Activated T-cell treated with anti-CD3 and anti-CD28 coated beads, Interleukin-2, amount 50 U/mL, for 72 hours (primary cell): ENCODE measurements at places on chromosomes 11 and 22.

DNA sequence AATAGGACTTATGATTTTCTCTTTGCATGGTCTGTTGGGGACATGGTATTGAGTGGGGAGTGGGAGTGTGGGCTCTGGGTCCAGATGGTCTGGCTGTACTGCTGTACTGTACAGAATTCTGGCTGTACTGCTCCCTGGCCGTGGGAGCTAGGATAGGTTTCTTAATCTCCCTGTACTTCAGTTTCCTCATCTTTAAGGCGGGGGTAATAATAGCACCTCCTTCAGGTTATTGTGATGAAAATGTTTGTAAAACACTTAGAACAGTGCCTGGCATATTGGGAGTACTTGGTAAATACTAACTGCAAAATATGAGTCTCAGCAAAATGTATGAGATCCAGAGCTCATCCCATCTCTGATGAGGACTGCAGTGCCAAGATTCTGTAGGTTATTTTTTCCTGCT, 198.6 kb downstream of the KIF18A start:
- no peaks in the 10 kb centered on the region for H3K4me1 ChIP-seq
- DNase-seq = no peak
- H3K27ac ChIP-seq = no peak overlapping the region
- H3K4me3 ChIP-seq = no peak overlapping the region

DNA sequence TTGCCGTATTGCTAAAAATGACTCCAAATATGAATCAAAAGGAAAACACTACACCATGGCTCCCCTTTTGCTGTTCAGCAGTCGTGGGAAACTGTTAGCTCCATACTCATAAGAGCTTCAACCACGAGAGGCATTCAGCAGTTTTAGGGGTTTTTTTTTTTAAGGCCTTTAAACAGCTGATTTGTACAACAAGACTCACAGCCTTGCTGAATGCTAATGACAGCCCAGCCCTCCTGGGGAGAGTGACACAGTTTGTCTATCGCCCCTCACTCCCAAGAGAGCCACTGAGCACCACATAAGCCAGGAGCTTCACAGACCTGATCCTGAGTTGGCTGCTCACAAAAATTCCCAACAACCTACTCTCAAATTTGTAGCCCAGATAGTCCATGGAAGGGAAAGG, 32.4 kb downstream of the GALNT18 start:
- H3K4me3 ChIP-seq = no peak overlapping the region
- no peaks in the 10 kb centered on the region for H3K36me3 ChIP-seq
- H3K4me1 ChIP-seq = no peaks in the 10 kb centered on the region
- no peak for DNase-seq

GRCh38 chr11:134055029-134055428, 13.8 kb upstream of the JAM3 start:
- no peak overlapping the region for H3K4me3 ChIP-seq
- no peaks in the 10 kb centered on the region for H3K36me3 ChIP-seq
- H3K27me3 ChIP-seq = peaks cover 35% of the 10 kb centered on the region
- peaks cover 26% of the 10 kb centered on the region for H3K4me1 ChIP-seq
- no peak overlapping the region for H3K27ac ChIP-seq

GRCh38 chr11:126148317-126148716, 63.1 kb downstream of the RPUSD4 start:
- H3K27me3 ChIP-seq = peaks cover 6% of the 10 kb centered on the region
- no peaks in the 10 kb centered on the region for H3K4me1 ChIP-seq
- H3K27ac ChIP-seq = no peak overlapping the region
- peaks cover 4% of the 10 kb centered on the region for H3K36me3 ChIP-seq
- no peak overlapping the region for H3K4me3 ChIP-seq

- H3K27ac ChIP-seq = no peak overlapping the region
- DNase-seq = no peak
Measured at GRCh38 chr11:100353083-100353482, 334.0 kb upstream of the ARHGAP42 start.

DNA sequence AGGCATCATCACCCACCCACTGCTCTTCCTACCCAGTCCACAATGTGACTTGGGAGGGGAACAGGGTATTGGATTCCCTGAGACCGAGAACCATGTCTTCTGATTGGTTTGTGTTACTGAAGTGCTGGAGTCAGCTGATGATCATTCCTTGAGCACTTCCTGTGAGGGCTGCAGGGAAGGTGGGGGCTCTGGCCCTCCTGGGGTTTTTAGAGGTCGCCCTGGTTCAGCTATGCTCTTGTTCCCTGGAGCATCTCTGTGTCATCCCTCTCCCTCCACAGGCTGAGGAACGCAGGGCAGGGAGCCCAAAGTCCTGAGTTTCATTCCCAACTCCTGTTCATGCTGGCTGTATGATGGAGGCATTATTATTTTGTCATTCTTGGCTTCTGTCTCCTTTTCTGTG, 6.7 kb downstream of the ZC3H7B start:
- H3K4me1 ChIP-seq = peaks cover 58% of the 10 kb centered on the region
- no peak overlapping the region for H3K4me3 ChIP-seq
- no peaks in the 10 kb centered on the region for H3K27me3 ChIP-seq
- peak overlapping the region; percentile 74 for H3K27ac ChIP-seq
- H3K36me3 ChIP-seq = no peaks in the 10 kb centered on the region

DNA sequence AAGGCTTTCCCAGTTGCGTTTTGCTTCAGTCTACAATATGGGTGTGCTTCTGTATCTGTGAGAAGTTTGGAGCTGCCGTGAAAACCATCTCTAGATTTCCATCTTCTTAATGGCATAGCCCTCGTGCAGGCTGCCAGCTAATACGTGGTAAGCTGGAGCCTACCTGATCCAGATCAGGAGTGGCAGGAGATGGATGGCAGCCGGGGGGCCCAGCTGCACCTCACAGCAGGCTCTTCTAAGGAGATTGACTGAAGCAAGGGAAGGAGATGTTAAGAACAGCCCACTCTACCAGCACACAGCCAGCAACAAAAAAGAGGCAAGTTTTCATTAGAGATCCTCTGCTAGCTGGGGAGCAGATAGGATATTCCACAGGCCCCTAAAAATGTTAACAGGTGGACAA, 115.5 kb downstream of the MSANTD4 start:
- no peak overlapping the region for H3K27ac ChIP-seq
- H3K4me3 ChIP-seq = no peak overlapping the region
- no peak for DNase-seq
- H3K27me3 ChIP-seq = no peaks in the 10 kb centered on the region
- no peaks in the 10 kb centered on the region for H3K36me3 ChIP-seq

GRCh38 chr22:23858484-23858815, 775 bp downstream of the SLC2A11 start:
- no peaks in the 10 kb centered on the region for H3K36me3 ChIP-seq
- no peaks in the 10 kb centered on the region for H3K27me3 ChIP-seq
- H3K27ac ChIP-seq = peak overlapping the region; percentile 88

GRCh38 chr22:44071781-44072326, 47.8 kb downstream of the PARVB start:
- H3K4me3 ChIP-seq = no peak overlapping the region
- DNase-seq = no peak
- no peaks in the 10 kb centered on the region for H3K36me3 ChIP-seq
- H3K27me3 ChIP-seq = peaks cover 8% of the 10 kb centered on the region
- no peak overlapping the region for H3K27ac ChIP-seq

- no peaks in the 10 kb centered on the region for H3K36me3 ChIP-seq
- DNase-seq = no peak
- H3K27ac ChIP-seq = no peak overlapping the region
- no peak overlapping the region for H3K4me3 ChIP-seq
- H3K4me1 ChIP-seq = peaks cover 8% of the 10 kb centered on the region
Measured at GRCh38 chr11:45157247-45158209, 11.1 kb downstream of the PRDM11 start.

GRCh38 chr11:15993345-15993744, 363.0 kb downstream of the SOX6 start:
- no peak overlapping the region for H3K4me3 ChIP-seq
- H3K27ac ChIP-seq = no peak overlapping the region
- no peak for DNase-seq
- no peaks in the 10 kb centered on the region for H3K27me3 ChIP-seq
- H3K4me1 ChIP-seq = no peaks in the 10 kb centered on the region

GRCh38 chr11:125591649-125592304, 875 bp upstream of the STT3A start:
- H3K4me1 ChIP-seq = peaks cover 67% of the 10 kb centered on the region
- DNase-seq = peak; percentile 46
- peaks cover 24% of the 10 kb centered on the region for H3K36me3 ChIP-seq
- H3K4me3 ChIP-seq = peak overlapping the region; percentile 99

DNA sequence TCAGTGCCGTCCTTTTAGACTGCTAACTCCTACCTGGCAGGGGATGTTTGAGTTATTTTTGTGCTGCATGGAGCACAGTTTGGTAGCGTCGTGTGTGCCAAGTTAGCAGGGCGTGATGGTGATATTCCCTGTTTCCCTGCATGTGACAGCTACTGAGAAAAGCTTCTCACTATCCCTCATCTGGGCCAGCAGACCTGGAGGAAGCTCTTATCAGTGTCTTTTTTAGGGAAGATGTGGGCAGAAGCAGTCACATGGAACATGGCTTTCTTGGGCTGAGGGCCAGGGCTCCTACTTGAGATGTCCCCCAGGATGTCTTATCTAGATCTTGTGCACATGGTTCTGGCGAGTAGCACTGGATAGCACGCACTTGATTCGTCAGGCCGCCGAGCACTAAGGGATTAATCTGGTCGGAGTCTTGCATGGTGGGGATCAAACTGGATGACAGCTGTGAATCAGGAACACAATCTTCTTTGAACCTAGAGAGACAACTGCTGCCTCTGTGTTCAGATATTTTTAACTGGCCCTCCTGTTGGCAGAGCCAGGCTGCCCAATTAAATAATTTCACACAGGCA, 33.8 kb downstream of the TECTA start:
- no peaks in the 10 kb centered on the region for H3K36me3 ChIP-seq
- H3K27ac ChIP-seq = no peak overlapping the region
- no peak for DNase-seq

- H3K27ac ChIP-seq = no peak overlapping the region
- no peak for DNase-seq
- no peaks in the 10 kb centered on the region for H3K27me3 ChIP-seq
- no peaks in the 10 kb centered on the region for H3K36me3 ChIP-seq
Measured at GRCh38 chr22:45212992-45213751, 27.5 kb downstream of the KIAA0930 start.

DNA sequence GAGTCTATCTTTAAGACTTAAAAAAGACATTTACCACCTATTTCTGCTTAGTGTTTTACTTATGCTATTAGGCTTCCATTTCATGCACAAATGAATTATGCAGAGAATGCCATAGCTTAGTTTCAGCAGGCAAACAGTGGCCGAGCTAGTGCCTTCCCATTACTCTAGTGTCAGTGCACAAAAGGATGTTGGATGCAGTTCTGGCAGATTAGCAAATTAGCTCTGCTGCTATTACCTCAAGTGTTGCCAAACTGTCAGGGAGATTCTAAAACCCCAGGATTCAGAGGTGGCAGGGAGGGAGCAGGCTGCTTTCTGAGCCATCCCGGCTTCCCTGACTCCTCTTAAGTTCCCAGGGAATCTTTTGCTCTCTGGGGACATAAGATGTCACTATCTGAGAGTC, 209.4 kb upstream of the NCAM1 start:
- no peak overlapping the region for H3K4me3 ChIP-seq
- no peaks in the 10 kb centered on the region for H3K36me3 ChIP-seq
- DNase-seq = no peak
- H3K4me1 ChIP-seq = no peaks in the 10 kb centered on the region

DNA sequence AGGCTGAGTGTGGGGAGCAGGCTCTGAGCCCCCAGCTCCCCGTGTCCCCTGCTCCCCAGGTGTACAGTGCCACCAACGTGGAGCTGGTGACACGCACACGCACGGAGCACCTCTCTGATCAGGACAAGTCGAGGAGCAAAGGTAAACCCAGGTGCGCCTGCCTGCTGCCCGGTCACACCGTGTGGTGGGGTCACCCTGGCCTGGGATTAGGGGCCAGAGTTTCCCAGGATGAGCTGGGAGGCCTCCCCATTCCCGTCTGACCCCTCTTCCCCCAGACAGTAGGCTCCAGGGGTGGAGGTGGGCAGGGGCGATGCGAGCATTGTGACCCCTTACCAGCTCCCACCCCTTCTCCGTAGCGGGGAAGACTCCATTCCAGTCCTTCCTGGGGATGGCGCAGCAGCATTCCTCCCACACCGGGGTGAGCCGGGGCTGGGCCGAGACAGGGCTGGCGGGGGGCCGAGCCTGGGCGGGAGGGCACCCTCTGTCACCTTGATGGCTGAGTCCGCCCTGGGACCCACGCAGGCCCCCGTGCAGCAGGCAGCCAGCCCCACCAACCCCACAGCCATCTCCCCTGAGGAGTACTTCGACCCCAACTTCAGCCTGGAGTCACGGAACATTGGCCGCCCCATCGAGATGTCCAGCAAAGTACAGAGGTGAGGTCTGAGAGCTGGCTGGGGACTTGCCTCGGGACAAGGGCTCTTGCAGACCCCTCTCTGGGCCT, 3.7 kb upstream of the SSH3 start:
- H3K4me1 ChIP-seq = peaks cover 19% of the 10 kb centered on the region
- H3K27ac ChIP-seq = no peak overlapping the region
- H3K36me3 ChIP-seq = peaks cover 12% of the 10 kb centered on the region
- H3K27me3 ChIP-seq = no peaks in the 10 kb centered on the region
- H3K4me3 ChIP-seq = no peak overlapping the region

GRCh38 chr11:77127235-77127911, 673 bp upstream of the MYO7A start:
- H3K4me1 ChIP-seq = peaks cover 7% of the 10 kb centered on the region
- no peaks in the 10 kb centered on the region for H3K27me3 ChIP-seq
- peak overlapping the region; percentile 70 for H3K4me3 ChIP-seq

DNA sequence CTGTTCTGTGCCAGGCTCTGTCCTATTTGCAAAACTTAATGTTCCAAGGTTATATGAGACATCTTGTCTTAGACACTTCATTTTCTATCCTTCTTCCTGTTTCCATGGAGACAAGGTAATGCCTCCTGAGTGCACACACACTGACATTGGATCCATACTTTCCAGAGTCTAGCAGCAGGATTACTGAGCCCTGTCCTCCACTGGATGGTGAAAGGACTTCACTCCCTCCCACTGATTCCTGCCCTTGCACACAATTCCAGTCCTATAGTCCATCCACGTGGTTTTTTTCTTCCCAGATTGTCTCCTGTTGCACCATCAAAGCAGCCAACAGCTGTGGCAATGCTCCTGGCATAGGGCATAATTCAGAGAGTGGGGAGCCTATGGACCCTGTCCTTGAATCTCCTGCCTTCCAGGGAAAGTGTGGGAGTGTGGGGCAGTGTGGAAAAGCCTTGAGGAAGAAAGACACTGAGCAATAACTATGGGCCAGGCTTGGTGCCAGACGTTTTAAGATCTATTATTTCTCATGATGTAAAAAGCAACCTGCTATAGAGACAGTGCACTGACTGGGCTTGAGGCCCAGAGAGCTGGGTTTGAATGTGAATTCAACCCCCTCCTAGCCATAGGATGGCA, 31.3 kb downstream of the SERPINH1 start:
- H3K27me3 ChIP-seq = peaks cover 24% of the 10 kb centered on the region
- H3K36me3 ChIP-seq = no peaks in the 10 kb centered on the region
- H3K27ac ChIP-seq = no peak overlapping the region
